Suppressor macrophage treated with lipopolysaccharide for 1 hour (primary cell): ENCODE measurements at places on chromosomes 3 and 15.

DNA sequence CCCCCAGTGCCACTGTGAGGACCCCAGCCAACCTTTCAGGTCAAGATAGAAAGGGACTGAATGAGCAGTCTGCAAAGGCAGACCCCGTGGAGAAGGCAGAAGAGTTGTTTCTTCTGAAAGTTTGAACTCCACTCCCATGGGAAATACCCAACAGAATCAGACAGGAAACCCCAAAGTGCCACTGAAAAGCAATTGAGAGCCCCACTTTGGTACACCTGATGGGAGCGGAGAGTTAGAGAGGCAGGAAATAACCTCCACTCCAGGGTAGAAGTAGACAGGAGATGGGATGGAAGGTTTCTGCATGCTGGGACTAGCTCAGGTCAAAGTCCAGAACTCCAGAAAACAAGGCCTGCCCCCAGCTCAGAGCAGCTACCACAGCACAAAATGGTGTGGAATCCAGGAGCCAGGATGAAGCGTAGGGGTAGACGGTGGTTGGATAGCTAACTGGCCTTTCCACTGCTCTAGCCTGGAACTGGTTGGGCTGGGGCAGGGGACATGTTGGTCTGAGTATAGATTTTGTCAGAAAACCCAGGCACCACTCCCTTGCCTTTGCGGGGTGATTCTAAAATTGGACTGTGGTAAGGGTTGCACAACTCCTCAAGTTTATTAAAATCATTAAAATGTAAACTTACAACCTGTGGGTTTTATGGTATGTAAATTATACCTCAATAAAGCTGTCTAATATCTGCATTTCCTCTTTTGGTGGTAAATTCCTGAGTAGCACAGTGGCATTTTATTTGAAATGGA is 1.9 kb upstream of the RAB43 start:
- DNase-seq: no peak

GRCh38 chr3:172133838-172134237 is 94.5 kb downstream of the FNDC3B start:
- peak; percentile 68 for DNase-seq

DNA sequence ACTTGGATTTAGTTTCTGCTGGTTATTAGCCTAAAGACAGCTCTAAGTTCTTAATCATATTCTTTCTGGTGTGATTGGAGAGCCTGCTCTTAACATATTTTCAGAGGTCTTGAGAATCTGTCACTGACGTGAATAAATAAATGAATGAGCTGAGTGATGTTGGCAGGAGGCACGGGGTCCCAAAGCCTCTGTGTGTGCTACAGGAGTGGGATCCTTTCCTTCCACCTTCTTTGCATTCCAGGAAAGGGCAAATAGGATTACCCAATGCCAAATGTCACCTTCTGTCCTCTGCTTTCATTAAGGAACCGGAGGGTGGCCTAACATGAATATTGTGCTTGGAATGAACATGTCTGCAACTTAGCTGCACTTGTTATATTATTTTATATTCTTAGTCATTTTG is 53.1 kb downstream of the CD47 start:
- DNase-seq: no peak

DNA sequence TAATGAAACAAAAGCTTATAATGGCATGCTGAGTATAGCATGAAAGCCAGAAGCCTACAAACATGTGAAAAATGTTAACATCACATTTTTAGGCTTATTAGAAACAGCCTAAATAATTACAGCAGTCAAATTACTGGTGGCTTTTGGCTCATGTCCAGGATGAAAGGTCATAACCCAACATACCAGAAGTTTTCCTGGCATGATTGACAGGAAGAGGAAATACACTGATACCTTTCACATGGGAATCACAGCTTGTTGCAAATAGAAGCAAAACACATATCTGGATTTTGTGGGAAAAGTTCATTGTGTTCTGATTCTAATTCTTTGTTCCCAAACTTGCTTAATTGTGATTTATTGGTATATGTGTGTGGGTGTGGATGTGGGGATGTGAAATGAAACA is 393.5 kb upstream of the ARRDC4 start:
- no peak for DNase-seq
